Pancreas (tissue), 10 donors: ENCODE measurements at places on chromosomes 1 and 21. TPM values are rescaled to one million over a fixed set of nuclear protein-coding genes. Genes with fewer than 3 reads are reported as not detected.

TEX38 gene
- not detected for total RNA-seq

LRRN2 gene
- 0.52 TPM for total RNA-seq

TSPEAR gene
- total RNA-seq = not detected

RBP7 gene
- total RNA-seq = 2.7 TPM

DNA sequence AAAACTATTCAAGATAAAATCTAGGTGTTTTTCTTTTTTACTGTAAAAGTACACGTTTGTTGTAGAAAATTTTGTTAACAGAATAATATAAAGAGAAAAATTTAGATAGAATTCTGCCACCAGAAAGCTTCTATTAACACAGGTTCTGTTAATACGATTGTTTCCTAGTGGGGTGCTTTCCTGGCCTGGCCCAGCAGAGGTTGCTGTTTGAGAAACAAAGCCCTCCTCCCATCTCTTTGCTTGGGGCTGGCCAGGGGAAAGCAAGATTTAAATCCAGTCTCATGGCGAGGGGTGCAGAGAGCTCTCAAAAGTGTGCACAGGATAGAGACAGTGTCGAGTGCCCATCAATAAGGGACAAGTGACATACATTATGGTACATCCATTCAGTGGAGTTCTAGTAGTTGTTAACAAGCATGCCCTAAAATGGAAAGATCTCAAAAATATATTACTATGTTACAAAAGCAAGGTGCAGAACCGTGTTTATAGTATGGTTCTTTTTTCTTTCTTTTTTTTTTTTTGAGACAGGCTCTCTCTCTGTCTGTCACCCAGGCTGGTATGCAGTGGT is 14.6 kb upstream of the ACBD3 start:
- H3K4me3 ChIP-seq = no peak overlapping the region
- no peaks in the 10 kb centered on the region for H3K4me1 ChIP-seq
- H3K27me3 ChIP-seq = no peaks in the 10 kb centered on the region
- H3K36me3 ChIP-seq = no peaks in the 10 kb centered on the region
- DNase-seq = no peak

GRCh38 chr1:203839081-203839480 is 22.3 kb upstream of the SNRPE start:
- H3K4me1 ChIP-seq = no peaks in the 10 kb centered on the region
- no peak overlapping the region for H3K27ac ChIP-seq

DNA sequence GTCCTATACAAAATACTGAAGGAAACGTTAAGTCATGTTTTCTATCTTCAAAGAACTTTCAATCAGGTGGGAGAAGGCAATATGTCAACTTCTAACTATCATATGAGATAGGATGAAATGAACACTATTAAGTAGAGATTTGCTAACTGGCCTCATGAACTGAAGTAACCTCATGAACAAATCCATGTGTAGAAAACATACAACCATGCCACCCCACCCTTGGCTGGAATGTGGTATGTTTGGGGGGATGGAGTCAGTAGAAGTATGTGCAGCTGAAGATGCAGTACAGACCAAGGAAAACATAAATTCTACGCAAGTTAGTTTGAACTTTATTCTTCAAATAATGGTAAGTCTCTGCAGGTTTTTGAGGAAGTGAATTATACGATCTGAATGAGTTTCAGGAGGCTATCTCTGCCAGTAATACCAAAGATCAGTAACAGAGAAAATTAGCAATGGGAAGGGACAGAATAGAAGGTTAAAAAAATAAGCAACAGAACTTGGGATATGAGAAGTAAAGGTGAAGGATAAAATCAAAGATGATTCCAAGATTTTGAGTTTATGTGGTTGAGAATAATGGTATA is 4.5 kb downstream of the TRMT1L start:
- DNase-seq = no peak
- peaks cover 19% of the 10 kb centered on the region for H3K4me1 ChIP-seq
- H3K27me3 ChIP-seq = no peaks in the 10 kb centered on the region
- H3K4me3 ChIP-seq = no peak overlapping the region

GRCh38 chr1:115458426-115459114 is 120.5 kb upstream of the NGF start:
- no peaks in the 10 kb centered on the region for H3K4me1 ChIP-seq
- H3K36me3 ChIP-seq = no peaks in the 10 kb centered on the region
- no peak overlapping the region for H3K27ac ChIP-seq
- DNase-seq = no peak

DNA sequence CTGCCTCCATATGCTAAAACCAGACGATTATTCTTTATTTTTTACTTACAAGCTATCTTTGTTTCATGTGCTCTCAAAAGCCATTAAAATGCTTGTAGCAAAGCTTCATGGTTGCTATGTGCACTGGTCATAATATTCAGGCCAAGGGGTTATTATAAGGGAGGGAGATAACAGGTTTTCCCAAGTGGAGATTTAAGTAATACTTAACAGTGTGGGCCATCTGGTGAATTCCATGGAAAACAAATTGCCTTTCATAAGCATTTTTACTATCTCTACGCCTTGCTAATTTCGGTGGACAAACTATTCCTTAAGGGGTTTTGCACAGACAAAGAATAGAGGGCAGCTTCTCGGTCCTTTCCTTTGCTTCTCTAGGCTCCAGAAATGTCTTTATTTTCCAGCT is 137.8 kb downstream of the NUF2 start:
- no peak overlapping the region for H3K4me3 ChIP-seq
- no peak overlapping the region for H3K27ac ChIP-seq
- DNase-seq = no peak
- H3K27me3 ChIP-seq = no peaks in the 10 kb centered on the region

DNA sequence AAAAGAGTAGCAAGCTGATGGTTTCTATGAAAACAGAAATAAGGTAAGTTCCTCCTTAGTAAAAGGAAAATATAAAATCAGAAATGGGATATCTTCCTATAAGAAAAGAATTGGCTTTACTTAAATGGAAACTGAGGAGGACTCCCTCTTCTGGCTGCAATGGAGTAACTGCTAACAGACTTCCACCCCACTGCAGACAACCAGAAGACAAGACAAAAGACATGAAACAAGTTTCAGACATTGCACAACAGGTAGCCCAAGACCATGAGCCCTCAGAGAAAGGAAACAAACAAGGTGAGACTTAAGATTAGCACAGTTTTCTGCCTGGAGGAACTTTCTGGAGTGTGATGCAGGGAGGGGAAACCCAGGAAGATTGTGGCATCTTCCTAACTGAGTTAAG is 17.0 kb upstream of the OLFML2B start:
- no peaks in the 10 kb centered on the region for H3K27me3 ChIP-seq
- no peaks in the 10 kb centered on the region for H3K36me3 ChIP-seq
- no peak for DNase-seq
- no peak overlapping the region for H3K27ac ChIP-seq
- no peak overlapping the region for H3K4me3 ChIP-seq

GRCh38 chr1:23795676-23796465 is 4.7 kb downstream of the GALE start:
- no peaks in the 10 kb centered on the region for H3K36me3 ChIP-seq
- H3K4me3 ChIP-seq = no peak overlapping the region
- no peaks in the 10 kb centered on the region for H3K27me3 ChIP-seq
- peaks cover 23% of the 10 kb centered on the region for H3K4me1 ChIP-seq
- H3K27ac ChIP-seq = no peak overlapping the region
